ENCODE measurements at places on chromosomes 2 and 18.

GRCh38 chr2:57943315-57943714 is 103.3 kb upstream of the VRK2 start:
- no peak for DNase-seq

DNA sequence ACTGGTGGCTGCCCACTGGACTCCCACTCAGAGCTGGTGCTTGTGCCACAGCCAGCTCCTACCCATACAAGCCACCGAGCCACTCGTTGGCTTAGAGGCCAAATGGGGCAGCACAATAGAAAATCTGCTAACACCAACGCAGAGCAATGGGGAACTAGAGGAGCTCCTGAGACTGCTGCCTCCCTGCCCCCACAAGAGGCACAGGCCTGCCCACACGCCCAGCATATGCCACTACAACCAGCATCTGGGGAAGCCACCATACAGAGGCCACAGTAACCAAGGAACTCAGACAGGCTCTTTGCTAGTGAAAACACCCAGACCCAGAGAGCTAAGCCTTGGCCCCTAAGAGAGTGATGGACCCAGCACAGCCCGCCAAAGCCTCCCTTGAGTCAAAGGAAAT is 231.2 kb upstream of the RAB6C start:
- DNase-seq = no peak

DNA sequence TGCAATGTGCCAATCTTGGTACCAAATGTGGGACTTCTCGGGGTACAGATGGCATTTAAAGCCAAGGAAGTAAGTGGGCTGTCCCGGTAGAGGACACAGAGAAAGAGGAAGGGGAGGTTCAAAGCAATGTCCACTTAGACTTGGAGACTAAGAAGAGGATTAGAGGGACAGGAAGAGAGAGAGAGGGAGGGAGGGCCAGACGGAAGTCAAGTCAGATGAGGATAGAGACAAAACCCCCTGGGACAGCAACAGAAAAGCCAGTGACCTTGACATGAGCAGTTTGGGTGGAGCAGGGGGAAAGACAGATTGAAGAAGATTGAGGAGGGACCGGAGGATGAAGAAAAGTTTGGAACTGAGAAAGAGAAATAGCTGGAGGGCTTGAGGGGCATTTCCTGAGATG is 164.5 kb downstream of the NCK2 start:
- no peak for DNase-seq

- no peak for DNase-seq
These were observed 18.8 kb downstream of the NCOA1 start for GRCh38 chr2:24509840-24510239.

- peak; percentile 93 for DNase-seq
These were observed at the start of gene ARHGAP28 for GRCh38 chr18:6729247-6730091. Gene ARHGAP28 (plus strand): TSS chr18:6729716. CDS start chr18:6729822, 106 bp downstream.

DNA sequence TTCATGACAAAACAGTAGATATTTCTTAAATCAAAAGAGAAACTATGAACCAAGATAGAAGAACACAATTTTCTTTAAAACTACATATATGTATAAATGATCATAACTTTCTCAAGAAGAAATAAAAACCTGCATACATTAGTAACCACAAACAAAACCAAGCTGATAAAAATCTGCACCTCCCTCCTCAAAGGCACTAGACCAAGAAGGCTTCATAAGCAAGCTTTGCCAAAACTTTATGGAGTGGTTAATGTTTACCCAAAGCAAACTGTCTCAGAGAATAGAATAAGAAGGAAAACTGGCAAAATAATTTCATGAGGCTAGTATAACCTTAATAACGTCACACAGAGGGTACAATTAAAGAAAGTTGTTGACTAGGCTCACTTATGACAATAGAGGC is 138.3 kb downstream of the ZBTB7C start:
- peak; percentile 57 for DNase-seq

DNA sequence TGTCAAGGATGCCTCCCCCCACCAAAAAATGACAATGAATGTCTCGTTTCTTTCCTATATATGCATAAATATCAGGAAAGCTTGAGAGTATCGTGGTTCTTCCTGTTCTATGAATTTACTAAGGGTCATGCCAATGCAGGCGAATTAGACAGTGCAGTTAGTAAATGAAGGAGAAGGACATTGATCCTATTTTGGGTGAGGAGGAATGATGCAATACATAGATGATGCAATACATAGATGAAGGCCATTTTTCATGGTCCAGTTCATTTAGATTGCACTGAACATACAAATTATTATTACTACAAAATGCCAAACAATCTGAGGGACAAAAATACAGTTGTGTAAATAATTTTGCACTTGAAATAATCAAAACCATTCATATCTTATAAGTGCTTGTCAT is 1265.0 kb downstream of the LRP1B start:
- DNase-seq = no peak

DNA sequence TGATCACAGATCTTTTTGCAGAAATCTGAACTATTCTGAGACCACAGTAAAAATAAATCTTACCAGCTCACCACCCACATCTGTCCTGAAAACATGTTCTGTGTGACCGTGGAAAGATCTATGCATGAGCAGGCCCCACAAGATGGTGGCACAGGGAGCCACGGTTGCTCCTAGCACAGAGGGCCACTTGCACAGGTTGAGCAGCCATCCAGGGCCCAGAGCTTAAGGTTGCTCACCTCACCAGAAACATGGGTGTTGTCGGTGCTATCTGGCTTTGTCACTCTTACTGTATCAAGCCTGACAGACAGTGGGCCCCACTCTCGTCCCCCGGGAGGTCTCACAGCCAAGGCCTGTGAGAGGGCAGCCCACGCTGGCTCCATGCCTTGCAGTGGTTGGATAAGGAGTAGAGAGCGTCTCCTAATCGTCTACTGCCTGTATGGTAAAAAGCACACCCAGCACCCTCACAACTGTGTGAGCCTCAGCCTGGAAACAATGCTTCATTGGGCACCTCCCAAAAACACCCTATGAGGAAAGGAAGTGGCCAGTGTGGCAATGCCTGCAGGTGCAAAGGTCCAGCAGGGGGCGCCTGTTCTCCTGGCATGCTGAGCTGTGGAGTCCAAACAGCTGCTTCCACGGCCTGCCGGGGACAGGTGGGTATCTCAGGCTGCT is 19.6 kb downstream of the TUBB6 start:
- peak; percentile 50 for DNase-seq

- no peak for DNase-seq
These were observed 213.3 kb downstream of the FAM210A start for GRCh38 chr18:13513021-13513420.

DNA sequence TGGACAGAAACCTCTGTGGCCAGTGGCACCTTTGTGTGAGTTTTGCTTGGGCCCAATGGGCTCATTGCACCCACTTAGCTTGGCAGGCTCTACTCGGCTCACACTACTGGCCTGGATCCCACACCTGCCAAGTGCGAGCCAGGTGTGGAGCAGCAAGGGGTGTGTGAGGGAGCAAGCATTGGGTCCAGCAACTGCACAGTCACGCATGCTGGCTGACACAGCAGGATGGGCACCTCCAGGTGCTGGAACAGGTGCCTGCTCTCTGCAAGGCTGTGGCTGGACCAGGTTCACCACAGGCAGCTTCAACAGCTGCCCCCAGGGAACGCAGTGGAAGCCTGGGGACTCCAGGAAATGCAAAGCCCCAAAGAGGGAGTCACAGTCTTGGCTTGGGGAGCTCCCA is 94.2 kb downstream of the DOK6 start:
- no peak for DNase-seq

- DNase-seq = no peak
These were observed 110.5 kb upstream of the AGAP1 start for GRCh38 chr2:235383272-235383843.

GRCh38 chr2:105397025-105397722 is 1.7 kb downstream of the FHL2 start:
- DNase-seq = peak; percentile 80

DNA sequence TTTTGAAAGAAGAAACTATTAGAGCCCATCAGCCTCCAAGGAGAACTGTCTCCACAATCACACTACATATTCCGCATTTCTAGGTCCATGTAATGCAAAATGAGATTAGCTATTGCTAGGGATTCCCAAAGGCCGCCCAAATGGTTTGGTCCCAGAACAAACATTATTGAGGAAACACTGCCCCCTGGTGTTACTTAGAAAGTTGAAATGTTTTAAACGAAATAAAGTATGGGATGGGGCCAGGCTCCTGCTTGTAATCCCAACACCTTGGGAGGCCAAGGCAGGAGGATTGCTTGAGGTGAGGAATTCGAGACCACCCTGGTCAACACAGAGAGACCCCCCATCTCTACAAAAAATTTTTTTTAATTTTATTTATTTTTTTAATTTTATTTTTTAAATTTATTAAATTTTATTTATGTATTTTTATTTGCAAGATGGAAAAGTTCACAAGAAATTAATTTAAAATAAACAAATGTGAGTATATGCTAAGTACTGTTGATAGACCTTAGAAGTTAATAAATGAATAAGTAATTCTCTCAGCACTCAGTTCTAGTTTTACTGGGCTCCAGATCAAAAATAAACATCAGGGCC is 5.5 kb downstream of the NHEJ1 start:
- peak; percentile 54 for DNase-seq

GRCh38 chr18:37055137-37055802 is 226.3 kb downstream of the KIAA1328 start:
- no peak for DNase-seq

- DNase-seq = no peak
These were observed 167.3 kb downstream of the DOK6 start for GRCh38 chr18:69567813-69568488.

- DNase-seq = peak; percentile 73
These were observed 79.8 kb downstream of the VAPA start for GRCh38 chr18:9993521-9994025.

- no peak for DNase-seq
These were observed 96.7 kb downstream of the CRACDL start for GRCh38 chr2:98839292-98839691.

DNA sequence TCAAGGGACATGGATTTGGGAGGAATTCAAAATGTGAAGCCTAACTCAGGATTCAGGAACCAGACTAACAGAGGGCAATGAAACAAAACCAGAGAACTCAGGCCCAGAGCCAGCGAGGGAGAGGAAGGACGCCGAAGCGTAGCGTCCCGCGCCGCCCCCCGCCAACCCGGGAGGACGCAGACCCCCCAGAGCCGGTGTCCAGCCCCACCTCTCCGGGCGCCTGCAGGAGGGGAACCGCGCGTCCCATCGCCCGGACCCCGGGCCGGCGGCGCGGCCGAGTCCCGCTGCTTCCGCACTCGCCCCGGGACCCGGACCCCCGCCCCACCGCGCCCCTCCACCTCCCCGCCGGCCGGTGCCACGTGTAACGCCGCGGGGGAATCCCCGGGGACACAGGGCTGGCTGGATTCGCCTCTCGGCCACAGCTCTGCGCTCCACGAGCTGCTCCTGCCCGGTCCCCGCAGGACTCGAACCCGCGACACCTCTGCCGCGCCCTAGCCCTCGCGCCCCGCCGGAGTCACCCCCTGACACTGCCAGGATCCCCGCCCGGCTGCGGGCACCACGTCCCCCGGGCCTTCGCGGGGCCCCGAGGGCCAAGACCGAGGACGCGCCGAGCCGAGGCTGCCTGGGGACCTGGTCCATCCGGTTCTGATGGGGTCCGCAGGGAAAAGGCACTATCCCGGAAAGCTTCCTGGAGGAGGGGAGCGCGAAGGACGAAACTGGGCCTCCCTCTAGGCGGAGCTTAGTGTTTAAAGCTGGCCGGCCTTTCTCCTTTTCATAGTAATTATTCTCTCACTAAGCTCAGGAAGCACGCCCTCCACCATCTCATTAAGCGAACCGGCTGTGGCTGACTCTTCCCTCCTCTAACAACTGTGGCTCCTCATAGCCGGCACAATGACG is 40.4 kb upstream of the FAM124B start:
- no peak for DNase-seq

DNA sequence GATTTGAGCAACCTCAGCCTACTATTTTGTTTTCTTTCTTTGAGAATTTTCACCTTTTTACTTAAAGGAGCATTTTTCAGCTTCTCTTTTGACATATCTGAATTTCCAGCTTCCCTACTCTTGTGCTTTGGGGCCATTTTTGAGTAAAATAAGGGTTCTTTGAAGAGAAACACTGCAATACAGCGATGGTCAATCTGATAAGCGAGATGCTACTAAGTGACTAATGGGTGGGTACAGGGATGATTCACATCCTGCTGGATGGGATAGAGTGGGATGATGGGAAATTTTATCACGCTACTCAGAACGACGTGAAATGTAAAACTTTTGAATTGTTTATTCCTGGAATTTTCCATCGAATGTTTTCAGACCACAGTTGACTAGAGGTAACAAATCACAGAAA is 211.5 kb downstream of the TMEM247 start:
- no peak for DNase-seq

GRCh38 chr2:236932831-236933361 is 152.8 kb upstream of the COPS8 start:
- DNase-seq = no peak

DNA sequence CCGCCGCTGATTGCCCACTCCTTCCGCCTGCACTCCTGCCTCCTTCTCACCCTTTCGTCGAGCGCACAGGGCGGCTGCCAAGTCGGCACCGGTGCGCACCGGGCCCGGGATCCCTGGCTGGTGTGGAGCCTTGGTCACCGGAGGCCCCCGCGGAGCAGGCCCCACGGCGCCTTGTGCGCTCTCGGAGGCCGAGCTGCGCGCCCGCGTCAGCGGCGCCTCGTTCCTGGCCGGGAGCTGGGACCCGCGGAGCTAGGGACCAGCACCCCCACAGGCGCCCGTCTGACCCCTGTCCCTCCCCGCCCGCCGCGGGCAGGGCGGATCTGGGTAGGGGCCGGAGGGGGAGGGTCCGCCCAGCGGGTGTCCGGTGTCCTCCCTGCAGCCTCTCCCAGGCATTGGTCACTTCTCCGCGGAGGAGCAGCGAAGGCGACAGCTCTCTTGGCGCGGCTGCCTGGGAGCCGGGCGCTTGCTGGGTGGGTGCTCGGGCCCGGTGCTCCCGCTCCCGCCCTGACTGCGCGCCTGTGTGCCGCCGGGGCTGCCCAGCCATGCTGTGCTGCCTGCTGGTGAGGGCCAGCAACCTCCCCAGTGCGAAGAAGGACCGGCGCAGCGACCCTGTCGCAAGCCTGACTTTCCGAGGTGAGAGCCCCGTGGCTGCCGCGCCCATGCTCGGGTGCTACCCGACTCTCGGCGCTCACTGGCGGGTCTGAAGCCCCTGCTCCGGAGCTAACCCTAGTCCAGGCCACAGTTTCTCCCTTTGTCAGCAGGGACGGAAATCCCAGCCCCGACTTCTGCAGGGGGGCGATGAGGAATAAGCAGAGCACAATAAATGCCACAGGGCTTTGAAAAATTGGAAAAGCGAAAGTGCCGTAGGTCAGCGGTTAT is 13.2 kb downstream of the DYSF start:
- no peak for DNase-seq

DNA sequence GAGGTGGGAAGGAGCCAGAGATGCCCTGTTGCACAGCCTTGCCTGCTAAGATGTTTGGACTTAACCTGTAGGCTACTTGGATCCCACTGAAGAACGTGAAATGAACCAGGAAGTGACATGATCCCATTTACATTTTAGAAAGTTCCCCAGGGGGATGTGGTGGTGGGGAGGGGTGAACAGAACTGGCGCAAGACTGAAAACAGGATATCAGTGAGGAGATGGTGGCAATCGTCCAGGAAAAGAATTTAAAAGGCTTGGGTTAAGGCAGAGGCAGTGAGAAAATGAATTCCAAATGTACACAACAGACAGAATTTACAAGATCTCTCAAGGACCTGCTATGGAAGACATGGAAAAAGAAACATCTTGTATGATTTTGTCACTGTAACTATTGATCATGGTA is 42.3 kb downstream of the SULT1C2 start:
- no peak for DNase-seq
